ENCODE measurements at places on chromosomes 16 and 17.

DNA sequence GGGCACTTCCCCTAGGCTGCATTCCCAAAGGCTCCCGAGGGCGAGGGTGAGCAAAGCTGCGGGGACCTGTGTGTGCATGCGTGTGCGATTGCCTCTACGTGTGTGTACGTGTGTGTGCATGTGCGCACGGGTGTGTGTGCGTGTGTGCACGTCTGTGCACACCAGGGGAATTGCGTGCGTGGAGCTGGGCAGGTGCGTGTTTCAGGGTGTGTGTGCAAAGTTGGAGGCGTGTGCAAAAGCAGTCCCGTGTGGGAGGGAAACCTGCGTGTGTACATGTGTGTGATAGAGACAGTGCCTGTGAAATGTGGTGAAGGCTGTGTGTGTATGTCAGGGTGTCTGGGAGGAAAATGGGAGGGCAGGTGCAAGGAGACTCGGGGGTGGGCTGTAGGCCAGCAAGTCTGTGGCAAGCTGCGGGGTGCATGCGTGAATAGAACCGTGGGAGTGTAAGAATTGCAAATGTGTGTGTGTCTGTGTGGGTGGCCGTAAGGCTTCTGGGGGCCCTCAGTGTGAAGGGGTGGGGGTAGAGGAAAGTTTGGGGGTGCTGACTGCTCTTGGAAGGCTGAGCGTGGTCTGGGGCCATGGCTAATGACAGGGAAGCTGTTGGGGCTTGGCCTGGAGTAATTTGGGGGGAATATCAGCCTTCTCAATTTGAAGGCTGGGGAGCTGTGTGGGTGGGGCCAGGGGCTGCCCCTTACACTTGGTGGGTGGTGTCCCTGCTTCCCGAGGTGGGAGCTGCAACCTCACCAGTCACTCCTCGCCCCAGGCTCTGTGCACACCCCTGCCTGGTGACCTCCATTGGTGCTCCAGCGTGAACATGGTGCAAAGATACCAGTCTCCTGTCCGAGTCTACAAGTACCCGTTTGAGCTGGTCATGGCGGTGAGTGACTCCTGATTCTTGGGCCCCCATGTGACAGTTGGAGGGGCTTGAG lies 644 bp downstream of the SEC14L5 start:
- DNase-seq = no peak

DNA sequence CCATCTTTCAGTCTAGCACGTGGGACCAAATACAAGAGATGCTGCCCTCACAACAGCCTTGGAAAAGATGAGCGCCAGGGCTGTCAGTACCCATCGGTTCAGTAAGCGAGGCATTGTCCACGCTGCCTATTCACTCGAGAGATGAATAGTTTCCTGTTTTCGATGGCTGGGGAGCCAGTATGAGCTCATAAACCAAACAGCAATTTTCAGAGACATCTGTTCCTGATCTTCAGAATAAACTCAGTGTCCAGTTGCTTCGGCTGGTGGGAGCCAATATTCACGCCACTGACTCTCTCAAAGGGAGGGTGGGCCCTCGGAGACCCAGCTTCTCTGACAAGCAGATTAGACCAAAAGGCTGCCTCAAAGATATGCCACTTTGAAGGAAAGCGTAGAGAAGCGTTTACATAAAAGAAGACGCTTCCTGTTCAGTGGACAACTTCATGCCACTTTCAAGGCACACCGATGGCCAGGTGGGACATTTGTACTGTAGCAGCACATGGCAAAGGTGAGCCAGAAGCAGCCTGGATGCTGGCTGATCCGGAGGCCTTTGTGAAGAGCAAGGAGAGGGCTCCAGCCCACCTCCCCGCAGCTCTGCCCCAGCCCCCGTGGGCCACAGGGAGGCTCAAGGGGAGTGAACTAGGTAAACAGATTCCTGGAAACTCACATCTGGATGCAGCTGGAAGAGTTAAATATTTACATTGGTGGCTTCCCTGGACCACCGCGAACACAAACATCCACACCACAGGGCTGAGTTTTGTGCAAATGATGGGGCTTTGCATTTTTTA lies 6.0 kb downstream of the TIMM22 start:
- no peak for DNase-seq

DNA sequence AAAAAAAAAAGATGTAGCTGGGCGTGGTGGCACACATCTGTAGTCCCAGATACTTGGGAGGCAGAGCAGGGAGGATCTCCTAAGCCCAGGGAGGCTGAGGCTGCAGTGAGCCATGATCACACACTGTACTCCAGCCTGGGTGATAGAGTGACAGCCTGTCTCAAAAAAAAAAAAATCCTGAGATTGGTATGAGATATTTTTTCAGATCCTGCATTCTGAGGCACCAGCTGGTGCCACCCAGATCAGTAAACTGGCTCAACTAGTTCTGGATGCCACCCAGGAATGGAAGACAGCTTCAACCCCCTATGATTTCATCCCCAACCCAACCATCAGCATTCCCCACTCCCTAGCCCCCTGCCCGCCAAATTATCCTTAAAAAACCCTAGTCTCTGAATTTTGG lies 7.1 kb upstream of the GJC1 start:
- DNase-seq = no peak

DNA sequence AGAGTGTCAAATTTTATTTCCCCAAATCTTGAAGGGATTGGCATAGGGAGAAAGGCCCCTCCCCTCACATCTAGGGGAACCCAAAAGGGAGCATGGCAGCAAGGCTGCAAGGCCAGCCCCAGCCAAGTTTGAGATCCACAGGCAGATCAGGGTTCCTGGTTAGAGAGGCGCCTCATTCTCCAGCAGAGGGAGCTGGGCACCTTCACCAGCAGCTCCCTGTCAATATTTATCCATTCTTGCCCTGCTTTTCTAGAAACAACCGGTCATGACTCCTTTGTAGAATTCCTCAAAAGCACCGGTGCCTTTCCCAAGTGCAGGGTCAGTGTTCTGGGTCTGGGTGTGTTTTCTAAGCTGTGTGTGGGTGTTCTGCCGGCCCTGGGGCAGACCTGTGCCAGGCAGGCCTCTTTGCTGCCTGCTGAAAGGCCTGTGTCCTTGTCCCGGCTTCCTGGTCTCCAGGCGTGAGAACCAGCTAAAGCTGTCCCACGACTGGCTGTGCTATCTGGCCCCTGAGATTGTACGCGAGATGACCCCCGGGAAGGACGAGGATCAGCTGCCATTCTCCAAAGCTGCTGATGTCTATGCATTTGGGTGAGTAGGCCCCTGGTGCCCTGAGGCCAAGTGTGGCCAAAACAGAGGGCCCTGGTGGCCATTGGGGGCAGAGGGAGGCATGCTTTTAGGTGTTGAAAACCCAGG lies 21.2 kb upstream of the LGALS9 start:
- no peak for DNase-seq

GRCh38 chr17:38918129-38918913 lies 7.1 kb upstream of the LASP1NB start:
- DNase-seq = no peak

DNA sequence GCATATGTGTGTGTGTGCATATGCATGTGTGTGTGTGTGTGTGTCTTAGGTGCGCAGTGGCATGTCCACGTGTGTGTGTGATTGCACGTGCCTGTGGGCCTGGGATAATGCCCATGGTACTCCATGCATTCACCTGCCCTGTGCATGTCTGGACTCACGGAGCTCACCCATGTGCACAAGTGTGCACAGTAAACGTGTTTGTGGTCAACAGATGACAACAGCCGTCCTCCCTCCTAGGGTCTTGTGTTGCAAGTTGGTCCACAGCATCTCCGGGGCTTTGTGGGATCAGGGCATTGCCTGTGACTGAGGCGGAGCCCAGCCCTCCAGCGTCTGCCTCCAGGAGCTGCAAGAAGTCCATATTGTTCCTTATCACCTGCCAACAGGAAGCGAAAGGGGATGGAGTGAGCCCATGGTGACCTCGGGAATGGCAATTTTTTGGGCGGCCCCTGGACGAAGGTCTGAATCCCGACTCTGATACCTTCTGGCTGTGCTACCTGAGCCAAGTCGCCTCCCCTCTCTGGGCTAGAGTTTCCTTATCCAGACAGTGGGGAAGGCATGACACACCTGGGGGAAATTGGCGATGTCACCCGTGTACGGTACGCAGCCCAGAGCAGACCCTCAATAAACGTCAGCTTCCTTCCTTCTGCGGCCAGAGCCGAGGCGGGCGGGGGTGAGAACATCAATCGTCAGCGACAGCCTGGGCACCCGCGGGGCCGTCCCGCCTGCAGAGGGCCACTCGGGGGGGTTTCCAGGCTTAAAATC lies 47.6 kb downstream of the IL21R start:
- DNase-seq = peak; percentile 72
